WTC11 (cell line): ENCODE measurements at places on chromosomes 3 and 15.

- DNase-seq, result no peak
These were observed 188.6 kb upstream of the EPHA3 start for GRCh38 chr3:88918841-88919240.

DNA sequence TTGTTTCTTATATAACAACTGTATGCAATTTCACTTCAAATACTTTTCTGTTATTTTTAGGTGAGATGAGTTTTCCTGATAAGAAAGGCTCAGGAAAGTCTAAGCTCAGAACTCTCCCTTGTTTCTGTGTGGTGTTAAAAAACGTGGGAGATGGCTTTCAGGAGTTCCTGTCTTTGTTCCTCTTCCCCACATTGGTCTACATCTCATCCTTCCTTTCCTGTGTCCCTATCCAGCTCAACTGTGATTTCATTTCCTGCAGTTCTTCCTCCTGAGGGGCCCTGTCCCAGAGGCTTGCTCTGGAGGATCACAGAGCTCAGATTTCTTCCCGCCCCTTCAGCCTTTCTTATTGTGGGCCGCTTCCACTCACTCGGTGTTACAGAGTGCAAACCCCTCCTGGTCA lies 11.2 kb downstream of the SEC13 start:
- DNase-seq, result no peak

DNA sequence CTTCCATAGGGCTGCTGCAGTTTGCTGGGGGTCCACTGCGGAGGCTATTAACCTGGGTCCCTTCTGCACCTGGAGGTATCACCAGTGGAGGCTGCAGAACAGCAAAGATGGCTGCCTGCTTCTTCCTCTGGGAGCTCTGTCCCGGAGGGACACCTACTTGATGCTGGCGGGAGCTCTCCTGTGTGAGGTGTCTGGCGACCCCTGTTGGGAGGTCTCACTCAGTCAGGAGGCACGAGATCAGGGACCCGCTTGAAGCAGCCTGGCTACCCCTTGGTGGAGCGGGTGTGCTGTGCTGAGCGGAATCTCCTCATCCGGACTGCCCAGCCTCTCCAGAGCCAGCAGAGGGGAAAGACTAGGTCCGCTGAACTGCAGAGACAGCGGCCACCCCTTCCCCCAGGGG lies 56.0 kb upstream of the CTXND1 start:
- DNase-seq, result peak; percentile 72

DNA sequence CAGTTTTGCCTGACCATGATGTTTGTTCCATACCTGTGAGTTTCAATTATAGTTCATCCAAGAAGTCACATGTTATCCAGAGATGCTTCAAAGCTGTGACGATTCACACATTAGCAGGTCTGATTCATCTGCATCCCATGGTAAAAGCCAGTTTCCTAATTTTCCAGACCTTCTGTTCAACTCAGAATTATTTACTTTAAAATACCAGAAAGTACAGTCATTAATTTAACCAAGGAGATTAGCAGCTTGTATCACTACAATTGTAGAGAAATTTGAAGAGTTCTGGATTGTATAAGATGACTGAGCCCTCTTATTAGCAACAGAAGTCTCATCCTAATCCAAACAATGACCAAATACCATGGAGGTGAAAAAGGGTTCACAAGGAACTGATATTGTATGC lies 76.1 kb upstream of the THBS1 start:
- no peak for DNase-seq

GRCh38 chr3:106120356-106120755 lies 251.5 kb upstream of the CBLB start:
- DNase-seq, result no peak

GRCh38 chr3:196537319-196537984 lies 22.3 kb upstream of the SMCO1 start:
- peak; percentile 68 for DNase-seq
